ENCODE measurements at places on chromosomes 3 and 15. TPM values are rescaled to one million over a fixed set of nuclear protein-coding genes. Genes with fewer than 3 reads are reported as not detected.

The PARP15 gene
- total RNA-seq: 54.3 TPM

The CCDC54 gene
- total RNA-seq: not detected

- no peak overlapping the region for H3K27ac ChIP-seq
- H3K4me3 ChIP-seq: no peak overlapping the region
- no peaks in the 10 kb centered on the region for H3K36me3 ChIP-seq
- peaks cover 15% of the 10 kb centered on the region for H3K4me1 ChIP-seq
- DNase-seq: no peak
- H3K27me3 ChIP-seq: no peaks in the 10 kb centered on the region
These were observed 26.4 kb upstream of the KBTBD12 start for GRCh38 chr3:127888564-127889107.

- H3K4me1 ChIP-seq: no peaks in the 10 kb centered on the region
- H3K27me3 ChIP-seq: no peaks in the 10 kb centered on the region
- DNase-seq: no peak
- no peaks in the 10 kb centered on the region for H3K36me3 ChIP-seq
- H3K4me3 ChIP-seq: no peak overlapping the region
These were observed 531.4 kb downstream of the ZIC1 start for GRCh38 chr3:147940405-147941193.

- peak; percentile 75 for DNase-seq
- no peaks in the 10 kb centered on the region for H3K36me3 ChIP-seq
- no peaks in the 10 kb centered on the region for H3K27me3 ChIP-seq
- H3K4me1 ChIP-seq: peaks cover 36% of the 10 kb centered on the region
- H3K27ac ChIP-seq: peak overlapping the region; percentile 98
These were observed 89.5 kb upstream of the CHD2 start for GRCh38 chr15:92810418-92811138.

- H3K36me3 ChIP-seq: no peaks in the 10 kb centered on the region
- no peaks in the 10 kb centered on the region for H3K4me1 ChIP-seq
- no peak overlapping the region for H3K27ac ChIP-seq
- H3K4me3 ChIP-seq: no peak overlapping the region
- DNase-seq: no peak
These were observed 227.8 kb downstream of the UBE2E2 start for GRCh38 chr3:23430781-23431398.

Data from Karpas-422 (cell line).